ENCODE measurements at places on chromosomes 6 and 20. TPM values are rescaled to one million over a fixed set of nuclear protein-coding genes. Genes with fewer than 3 reads are reported as not detected.

The SLCO4A1 gene
- 28.5 TPM for polyA plus RNA-seq

The HSD17B8 gene
- polyA plus RNA-seq = 5.6 TPM

The CD24 gene
- 1,373 TPM for polyA plus RNA-seq

The HDGFL1 gene
- polyA plus RNA-seq = not detected

The DNAH8 gene
- not detected for polyA plus RNA-seq

The C6orf118 gene
- 0.35 TPM for polyA plus RNA-seq

The RNF217 gene
- polyA plus RNA-seq = 1.5 TPM

The SMOC2 gene
- polyA plus RNA-seq = 3.5 TPM

The SIGLEC1 gene
- polyA plus RNA-seq = not detected

The FNDC11 gene
- 3.5 TPM for polyA plus RNA-seq

The TRERF1 gene
- 11.1 TPM for polyA plus RNA-seq

The CSTF1 gene
- polyA plus RNA-seq = 17.1 TPM

The CCN2 gene
- polyA plus RNA-seq = 128 TPM

The ZNF343 gene
- 2.4 TPM for polyA plus RNA-seq

The ARFGAP1 gene
- polyA plus RNA-seq = 41.5 TPM

The C6orf58 gene
- 0.18 TPM for polyA plus RNA-seq

The TRIM10 gene
- not detected for polyA plus RNA-seq

The SCP2D1 gene
- not detected for polyA plus RNA-seq

The RAB5IF gene
- 123 TPM for polyA plus RNA-seq

The SIRPB2 gene
- not detected for polyA plus RNA-seq

The PSORS1C2 gene
- polyA plus RNA-seq = 1.3 TPM

The BANF2 gene
- polyA plus RNA-seq = not detected

The ABHD16B gene
- not detected for polyA plus RNA-seq

The CST7 gene
- polyA plus RNA-seq = not detected

The GGTLC1 gene
- not detected for polyA plus RNA-seq

The MPIG6B gene
- 0.12 TPM for polyA plus RNA-seq

The GPR63 gene
- 5.5 TPM for polyA plus RNA-seq

The TRIM40 gene
- not detected for polyA plus RNA-seq

The HLA-DOA gene
- polyA plus RNA-seq = 4.8 TPM

The MEP1A gene
- polyA plus RNA-seq = not detected

The ASIP gene
- not detected for polyA plus RNA-seq

The MYBL2 gene
- 71.7 TPM for polyA plus RNA-seq

The UCKL1 gene
- polyA plus RNA-seq = 89.3 TPM

The REM1 gene
- polyA plus RNA-seq = not detected

The MYH7B gene
- 1.0 TPM for polyA plus RNA-seq

The PI3 gene
- polyA plus RNA-seq = not detected

The CDC25B gene
- polyA plus RNA-seq = 10.5 TPM

The ROS1 gene
- polyA plus RNA-seq = not detected

The TFAP2D gene
- polyA plus RNA-seq = not detected
